ENCODE measurements at places on chromosomes 3 and 15. TPM values are rescaled to one million over a fixed set of nuclear protein-coding genes. Genes with fewer than 3 reads are reported as not detected.

KBTBD12 gene
- under 0.01 TPM for total RNA-seq

CHAC1 gene
- 59.8 TPM for total RNA-seq

GUCA1C gene
- total RNA-seq: not detected

PYGO1 gene
- 1.3 TPM for total RNA-seq

TPM1 gene
- 111 TPM for total RNA-seq

FANCD2OS gene
- total RNA-seq: not detected

ATP8B4 gene
- total RNA-seq: 0.26 TPM

ATP6V1A gene
- total RNA-seq: 55.5 TPM

GOLGA6A gene
- 0.13 TPM for total RNA-seq

PLA2G4E gene
- under 0.01 TPM for total RNA-seq

KLHL40 gene
- total RNA-seq: not detected

PLD1 gene
- total RNA-seq: 10.5 TPM

ST8SIA2 gene
- total RNA-seq: not detected

LMAN1L gene
- total RNA-seq: under 0.01 TPM

FHIT gene
- 1.6 TPM for total RNA-seq

SEMA3B gene
- 2.3 TPM for total RNA-seq

GOLGA8R gene
- total RNA-seq: 2.8 TPM

PEX5L gene
- under 0.01 TPM for total RNA-seq

MAPKAPK3 gene
- total RNA-seq: 47.1 TPM

GPR15 gene
- not detected for total RNA-seq

ABI3BP gene
- total RNA-seq: 0.53 TPM

ABHD2 gene
- total RNA-seq: 33.5 TPM

CLDN16 gene
- total RNA-seq: 0.26 TPM

ADAMTS9 gene
- 0.77 TPM for total RNA-seq

RETNLB gene
- not detected for total RNA-seq

SETD5 gene
- 44.5 TPM for total RNA-seq

GASK1A gene
- total RNA-seq: 1.1 TPM

FAM107A gene
- not detected for total RNA-seq

IMPG2 gene
- 0.13 TPM for total RNA-seq

TMPRSS7 gene
- total RNA-seq: under 0.01 TPM

CACNA2D2 gene
- not detected for total RNA-seq

CHRM5 gene
- total RNA-seq: not detected

CERS3 gene
- 27.3 TPM for total RNA-seq

THRB gene
- total RNA-seq: 9.0 TPM

WDR72 gene
- total RNA-seq: 0.13 TPM

TICRR gene
- total RNA-seq: 0.26 TPM

SLC24A5 gene
- total RNA-seq: not detected

FSIP1 gene
- total RNA-seq: 28.8 TPM

LSG1 gene
- total RNA-seq: 36.2 TPM

INSYN1 gene
- total RNA-seq: under 0.01 TPM

HRG gene
- not detected for total RNA-seq

PRICKLE2 gene
- 2.4 TPM for total RNA-seq

CHRNA7 gene
- under 0.01 TPM for total RNA-seq

SOX14 gene
- not detected for total RNA-seq

LZTFL1 gene
- 7.1 TPM for total RNA-seq

IL17RD gene
- total RNA-seq: 2.3 TPM

TMEM45A gene
- 6.5 TPM for total RNA-seq

HOMER2 gene
- total RNA-seq: 75.3 TPM

ITIH4 gene
- total RNA-seq: 0.26 TPM

TEX55 gene
- not detected for total RNA-seq

SLC22A14 gene
- 0.64 TPM for total RNA-seq

LRRC31 gene
- total RNA-seq: not detected

TTLL13 gene
- under 0.01 TPM for total RNA-seq

IQCF6 gene
- not detected for total RNA-seq

TBC1D23 gene
- 46.3 TPM for total RNA-seq
